ENCODE measurements at places on chromosomes 2 and 18. TPM values are rescaled to one million over a fixed set of nuclear protein-coding genes. Genes with fewer than 3 reads are reported as not detected.

CFAP65 gene
- 0.04 TPM for total RNA-seq

SERPINB3 gene
- not detected for total RNA-seq

TFPI gene
- 31.1 TPM for total RNA-seq

ADGRF3 gene
- total RNA-seq: not detected

ASPRV1 gene
- 3.3 TPM for total RNA-seq

PDE11A gene
- total RNA-seq: 0.27 TPM

HADHB gene
- 341 TPM for total RNA-seq

HOXD11 gene
- not detected for total RNA-seq

GYPC gene
- total RNA-seq: 123 TPM

TRPM8 gene
- not detected for total RNA-seq

GRCh38 chr2:43745457-43745856, 28.4 kb upstream of the DYNC2LI1 start:
- no peak for DNase-seq

DNA sequence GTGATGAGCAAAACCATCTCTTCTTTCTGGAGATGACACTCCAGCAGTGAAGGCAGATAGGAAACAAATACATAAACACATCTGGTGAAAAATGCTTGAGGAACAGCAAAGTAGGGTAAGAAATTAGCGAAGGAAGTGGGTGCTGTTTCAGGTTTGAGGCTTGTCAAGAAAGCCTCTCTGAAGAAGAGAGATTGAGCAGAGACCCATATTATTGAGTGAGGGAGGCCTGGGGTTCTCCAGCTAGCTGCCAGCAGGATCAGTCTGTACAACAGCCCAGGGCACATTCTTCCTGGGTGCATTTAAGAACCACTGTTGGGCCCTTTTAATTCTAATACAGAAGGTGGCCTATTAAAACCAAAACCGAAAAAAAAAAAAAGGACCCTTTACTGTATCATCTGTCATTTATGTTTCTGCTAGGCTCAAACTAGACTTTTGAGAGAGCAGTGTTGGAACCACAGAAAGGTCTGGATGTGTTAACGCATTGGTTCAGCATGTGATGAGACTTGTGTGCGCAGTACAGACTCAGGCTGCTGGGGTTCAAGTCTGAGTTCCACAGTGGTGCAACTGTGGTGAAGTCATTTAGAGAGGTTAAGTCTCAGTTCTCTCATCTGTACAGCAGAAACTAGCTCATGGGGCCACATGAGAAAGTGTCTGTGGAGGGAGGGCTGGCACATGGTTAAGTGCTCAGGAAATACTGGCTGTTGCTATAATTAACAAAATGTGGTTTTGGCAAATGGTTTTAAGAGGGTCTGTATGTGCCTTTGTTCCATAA, 28.9 kb downstream of the MGAT5 start:
- DNase-seq: no peak

DNA sequence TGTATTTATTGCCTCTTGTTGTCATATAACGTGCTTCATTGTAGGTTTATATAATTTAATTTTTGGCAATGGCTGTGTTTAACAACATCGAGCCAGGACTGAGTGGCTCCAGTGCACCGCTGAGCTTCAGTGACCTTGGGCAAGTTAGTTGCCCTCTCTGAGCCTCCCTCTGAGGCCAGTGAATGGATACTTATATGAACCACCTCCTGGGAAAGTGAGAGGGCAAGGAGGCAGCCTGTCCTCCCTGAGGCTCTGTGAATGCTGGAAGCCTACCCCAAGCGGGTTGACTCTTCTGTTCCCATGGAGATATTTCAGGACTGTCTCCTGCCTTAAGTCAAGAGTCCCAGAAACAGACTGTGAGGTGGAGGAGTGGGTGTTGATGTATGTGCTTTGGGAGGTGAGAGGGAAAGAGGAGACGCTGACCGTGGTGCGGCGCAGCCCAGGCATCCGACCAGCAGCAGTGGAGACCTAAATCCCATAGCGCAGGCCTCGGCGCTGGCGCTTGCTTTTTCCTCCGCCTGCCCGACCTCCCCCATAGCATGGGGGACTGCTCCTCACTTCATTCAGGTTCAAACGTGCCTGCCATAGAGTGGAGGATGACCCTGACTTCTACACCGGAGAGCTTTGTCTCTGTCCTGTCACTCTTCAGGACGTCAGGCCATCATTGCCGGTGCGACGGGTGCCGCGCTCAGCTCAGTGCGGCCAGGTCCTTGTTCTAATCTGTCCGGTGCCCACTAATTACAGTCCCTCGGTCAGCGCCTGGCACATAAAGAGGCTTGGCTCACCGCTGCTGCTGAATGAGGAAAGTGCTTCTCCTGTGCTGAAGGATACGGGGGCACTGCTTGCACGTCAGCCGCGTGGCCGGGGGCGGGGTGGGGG, 167.3 kb upstream of the HS6ST1 start:
- no peak for DNase-seq

DNA sequence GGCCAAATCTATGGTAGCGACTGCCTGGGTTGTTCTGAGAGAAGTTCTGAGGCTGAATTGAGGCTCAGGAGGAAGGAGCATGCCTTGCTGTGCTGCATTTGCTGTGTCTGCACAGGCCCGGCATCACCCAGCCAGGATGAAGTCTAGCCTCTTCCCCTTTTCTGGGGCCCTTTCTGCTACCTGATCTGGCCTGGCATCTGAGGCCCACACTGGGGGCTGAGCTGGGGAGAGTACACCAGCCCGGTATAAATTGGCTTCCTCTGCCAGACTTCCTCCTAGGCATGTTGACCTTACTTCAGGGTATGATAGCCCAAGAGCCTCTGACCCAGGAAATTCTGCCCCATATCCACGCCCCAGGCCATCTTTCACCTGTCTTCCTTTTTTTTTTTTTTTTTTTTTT, 30.0 kb downstream of the MRPL35 start:
- no peak for DNase-seq

DNA sequence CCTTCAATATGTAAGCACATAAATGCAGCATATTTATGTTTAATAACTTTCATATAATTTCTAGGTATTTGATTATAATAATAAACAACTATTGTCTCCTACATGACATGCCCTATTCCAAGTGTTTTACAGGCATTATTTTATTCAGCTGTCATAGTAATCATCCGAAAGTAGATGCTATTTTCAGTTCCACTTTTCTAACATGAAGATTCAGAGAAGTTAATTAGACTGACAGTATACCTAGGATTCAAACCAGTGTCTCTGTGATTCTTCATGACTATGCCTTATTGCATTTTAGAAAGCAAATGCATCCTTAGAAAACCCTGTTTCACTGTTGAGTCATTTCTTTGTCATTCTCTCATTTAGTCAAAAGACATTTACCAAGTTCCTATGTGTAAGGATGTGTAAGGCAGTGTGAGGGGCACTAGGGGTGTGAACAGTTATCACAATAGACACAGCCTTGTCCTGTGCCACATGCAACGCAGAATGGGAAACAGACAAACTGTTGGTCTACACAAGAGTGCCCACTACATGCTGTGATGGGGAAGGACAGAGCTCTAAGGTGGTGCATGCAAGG, 79.8 kb downstream of the DTNA start:
- DNase-seq: no peak

DNA sequence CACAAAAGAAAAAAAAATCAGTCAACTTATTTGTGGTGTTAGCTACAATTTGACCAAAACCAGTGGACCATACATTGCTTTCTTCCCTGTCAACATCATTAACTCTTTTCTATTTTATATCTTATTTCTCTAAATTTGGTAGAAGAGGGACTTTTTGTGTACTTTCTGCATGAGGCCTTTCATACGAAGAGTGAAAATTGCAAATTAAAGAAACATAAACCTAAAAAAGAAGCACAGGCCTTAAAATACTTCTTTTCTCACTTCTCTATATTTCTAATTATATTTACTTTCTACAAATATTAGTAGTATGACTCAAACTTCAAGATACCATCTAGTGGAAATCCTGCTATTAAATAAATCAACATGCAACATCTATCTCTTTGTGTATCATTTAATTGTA, 1073.4 kb upstream of the ZEB2 start:
- no peak for DNase-seq

GRCh38 chr2:3628241-3628679, 29.7 kb upstream of the ALLC start:
- no peak for DNase-seq

DNA sequence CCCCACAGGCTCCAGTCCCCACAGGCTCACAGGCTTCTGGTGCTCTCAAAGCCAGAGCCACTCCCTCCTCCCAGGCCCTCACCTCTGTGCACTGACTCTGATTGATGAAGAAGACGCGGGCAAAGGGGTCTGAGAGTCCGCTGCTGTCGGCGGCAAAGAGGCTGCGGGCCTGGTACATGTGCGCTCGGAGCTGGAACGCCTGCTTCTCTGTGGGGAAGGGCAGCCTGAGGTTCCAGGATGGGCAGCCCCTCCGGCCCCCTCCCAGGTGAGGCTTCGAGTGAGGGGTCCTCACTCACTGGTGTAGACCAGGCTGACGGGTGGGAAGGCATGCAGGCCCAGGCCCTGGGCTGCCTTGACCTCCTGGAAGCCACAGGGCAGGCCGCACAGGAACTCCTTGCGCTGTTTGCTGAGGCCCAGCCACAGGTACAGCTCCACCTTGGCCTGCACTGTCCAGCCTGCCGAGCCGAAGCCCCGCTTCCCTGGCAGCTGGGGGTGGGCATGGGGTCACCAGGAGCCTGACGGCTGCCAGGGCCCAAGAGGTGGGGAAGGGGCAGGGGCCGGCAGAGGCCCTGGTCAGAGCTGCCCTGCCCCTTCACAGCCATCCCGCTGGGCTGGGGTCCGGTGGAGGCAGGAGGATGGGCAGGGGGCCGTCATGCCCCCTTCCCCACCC, 2.0 kb downstream of the OTOF start:
- no peak for DNase-seq

DNA sequence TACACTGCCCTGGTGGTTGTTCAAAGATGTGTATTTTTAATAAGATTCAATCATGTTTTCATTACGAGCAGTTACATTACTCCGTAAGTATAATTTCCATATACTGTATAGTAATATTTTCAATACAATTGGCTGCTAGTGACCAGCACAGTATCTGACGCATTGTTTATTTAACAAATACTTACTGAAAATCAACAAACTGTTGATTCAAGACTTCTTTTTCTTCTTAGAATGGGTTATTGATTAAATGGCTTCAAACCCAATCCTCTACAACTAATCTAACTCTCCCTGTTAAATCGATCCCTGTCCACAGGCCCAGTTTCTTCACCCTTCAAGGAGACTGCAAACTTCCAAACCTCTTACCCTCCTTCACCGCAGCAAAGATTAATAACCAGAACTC, 18.5 kb downstream of the COBLL1 start:
- DNase-seq: no peak

GRCh38 chr2:144924827-144925226, 404.9 kb upstream of the ZEB2 start:
- no peak for DNase-seq

- peak; percentile 26 for DNase-seq
Measured at GRCh38 chr18:22399949-22400348, 17.8 kb downstream of the CTAGE1 start.

GRCh38 chr2:126981476-126981875, 82.8 kb downstream of the TEX51 start:
- DNase-seq: no peak

GRCh38 chr2:34486965-34487364, 887.9 kb upstream of the FAM98A start:
- no peak for DNase-seq

DNA sequence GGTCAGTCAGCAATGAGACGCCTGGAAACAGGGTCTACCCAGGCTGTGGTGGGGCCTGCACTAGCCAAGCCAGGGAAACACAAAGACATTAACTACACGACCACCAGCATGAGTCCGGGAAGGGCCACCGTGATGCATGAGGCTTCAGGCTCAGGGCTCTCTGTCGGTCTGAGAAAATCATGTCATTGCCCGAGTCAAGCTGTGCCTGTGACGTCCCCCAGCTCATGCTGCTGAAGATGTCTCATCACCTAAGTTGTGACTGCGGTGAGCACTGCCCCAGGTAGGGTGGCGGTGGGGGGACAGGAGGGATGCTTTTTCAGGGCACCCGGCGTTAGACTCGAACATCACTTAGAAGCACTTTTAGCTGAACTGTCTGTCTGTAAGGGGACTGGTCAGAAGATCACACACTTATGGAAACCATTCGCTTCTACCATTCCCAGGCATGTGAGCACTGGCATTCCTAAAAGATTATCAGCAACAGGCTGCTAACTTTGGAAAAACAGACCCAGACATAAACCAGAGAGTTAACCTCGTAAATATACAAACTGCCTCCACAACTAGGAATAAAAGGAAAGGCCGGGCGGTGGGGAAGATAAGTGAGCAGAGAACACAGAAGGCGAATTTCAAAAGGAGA, 234.5 kb downstream of the HDAC4 start:
- DNase-seq: no peak

- DNase-seq: no peak
Measured at GRCh38 chr2:169426069-169426663, 53.1 kb upstream of the BBS5 start.

DNA sequence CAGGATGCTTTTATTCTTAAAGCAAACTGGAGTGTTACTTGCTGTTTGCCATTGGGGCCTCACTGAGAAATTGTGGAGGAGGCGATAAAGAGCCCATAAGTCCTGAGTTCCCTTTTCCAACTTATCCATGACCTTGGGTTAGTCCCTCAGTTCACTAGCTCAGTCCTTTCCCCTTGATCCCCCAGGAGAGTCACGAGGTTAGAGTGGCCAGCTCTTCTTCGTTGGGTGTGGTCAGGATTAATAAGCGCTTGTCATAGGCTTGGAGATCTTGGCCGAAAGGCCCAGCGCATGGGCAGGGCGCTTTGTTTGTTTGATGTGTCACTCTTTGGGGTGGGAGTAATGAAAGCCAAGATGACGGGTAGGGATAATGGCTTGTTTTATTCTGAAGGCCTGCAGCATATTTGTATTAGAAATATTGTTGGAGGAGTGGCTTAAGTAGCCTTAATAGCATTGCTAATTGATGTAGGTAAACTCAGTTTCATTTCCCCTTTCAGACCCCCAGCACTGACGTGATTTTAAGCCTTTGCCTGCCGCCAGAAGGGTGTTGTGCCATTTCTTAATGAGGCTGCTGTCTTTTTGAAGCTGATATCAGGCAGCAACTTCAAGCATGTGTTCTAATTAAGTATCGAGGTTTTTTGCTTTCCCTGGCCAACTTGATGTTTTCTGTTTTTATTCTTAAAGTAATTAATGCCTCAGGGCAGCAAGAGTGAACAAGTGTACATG, 15.7 kb downstream of the GRHL1 start:
- no peak for DNase-seq

GRCh38 chr2:217412277-217412676, 552.4 kb upstream of the TNP1 start:
- DNase-seq: no peak

GRCh38 chr2:167758292-167758691, 489.1 kb downstream of the STK39 start:
- DNase-seq: no peak

DNA sequence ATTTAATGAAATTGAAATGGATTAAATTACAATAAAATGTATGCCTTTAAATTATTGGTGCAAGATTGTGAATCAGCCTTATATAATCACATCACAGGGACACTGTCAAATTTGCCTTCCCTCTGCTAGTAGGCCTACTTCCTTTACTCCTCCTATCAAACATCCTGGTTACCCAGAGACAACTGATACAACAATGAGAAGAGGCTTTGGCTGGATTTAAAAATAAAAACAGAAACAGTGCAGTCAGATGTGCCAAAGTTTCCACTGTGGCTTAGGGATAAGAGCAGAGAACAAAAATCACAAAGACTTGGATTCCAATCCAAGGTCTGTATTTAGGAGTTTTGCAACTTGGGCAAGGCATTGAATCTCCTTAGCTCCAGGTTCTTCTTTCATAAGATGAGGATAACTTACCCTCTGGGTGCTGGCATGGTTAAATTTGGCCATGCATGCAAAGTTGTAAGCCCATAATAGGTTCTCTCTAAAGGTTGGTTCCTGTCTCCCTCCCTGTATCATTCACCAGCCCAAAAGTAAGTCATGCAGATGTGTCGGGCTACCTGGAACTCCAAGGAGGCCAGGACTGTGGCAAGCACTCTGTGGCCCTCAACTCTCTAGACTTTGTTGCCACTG, 99.3 kb upstream of the LRATD1 start:
- DNase-seq: no peak

All from adrenal gland (tissue), 19 donors.